ENCODE measurements at places on chromosomes 6 and 20.
A peak's percentile ranks its signal among the peaks of the same experiment; 100 is the strongest.

DNA sequence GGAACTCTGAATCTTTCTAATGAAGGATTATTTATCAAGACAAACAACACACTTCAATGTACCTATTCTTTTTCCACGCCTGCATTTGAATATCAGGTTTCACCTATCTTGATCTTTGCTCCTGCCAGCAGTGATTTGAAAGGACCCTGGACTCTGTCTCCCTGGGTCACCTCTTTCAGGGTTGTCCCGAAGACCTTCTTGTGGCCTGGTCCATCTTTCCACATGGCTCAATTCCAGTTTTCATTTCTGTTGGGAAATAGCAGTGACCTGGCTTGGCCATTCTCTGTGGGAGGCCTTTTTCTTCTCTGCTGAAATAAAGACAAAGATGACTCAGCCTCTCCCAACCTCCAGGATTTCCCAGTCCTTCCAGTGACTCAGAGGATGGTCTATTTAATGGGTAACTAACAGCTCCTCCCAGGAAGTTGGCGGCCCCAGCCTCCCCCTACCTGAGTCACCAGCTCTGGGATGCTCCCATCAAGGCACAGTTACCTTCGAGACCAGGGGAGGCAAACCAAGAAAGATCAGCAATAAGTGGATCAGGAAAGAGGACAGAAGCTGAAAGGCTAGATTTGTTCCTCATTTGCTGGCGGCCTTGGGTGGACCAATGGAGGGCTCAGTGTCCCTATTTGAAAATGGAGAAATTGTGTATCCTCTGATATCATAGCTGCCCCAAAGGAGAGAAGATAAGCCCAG is 120.2 kb upstream of the RNF24 start:
- DNase-seq, result peak; percentile 98

- peak; percentile 14 for DNase-seq
Measured at GRCh38 chr6:40903456-40903855, 135.6 kb downstream of the UNC5CL start.

GRCh38 chr6:108009894-108010293 is 51.9 kb upstream of the SEC63 start:
- no peak for DNase-seq

GRCh38 chr20:17453592-17453991 is 77.6 kb downstream of the BFSP1 start:
- no peak for DNase-seq

DNA sequence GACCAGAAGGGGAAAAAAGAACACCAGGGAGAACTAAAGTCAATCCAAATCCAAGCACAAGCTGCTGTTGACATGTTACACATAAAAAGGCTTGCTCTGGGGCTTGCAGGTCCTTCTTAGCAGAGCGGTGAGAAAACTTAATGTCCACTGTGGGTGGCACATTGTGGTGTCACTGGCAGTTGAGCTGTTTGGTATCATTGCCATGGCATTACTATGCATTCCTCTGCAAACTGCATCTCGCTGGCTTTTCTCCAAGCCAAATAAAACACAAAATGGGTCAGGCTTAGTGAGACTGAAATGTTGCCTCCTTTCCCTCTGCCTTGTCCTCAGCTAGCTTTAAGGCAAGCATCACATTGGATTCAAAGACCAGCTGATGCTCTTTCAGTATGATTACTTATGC is 40.9 kb downstream of the LY86 start:
- peak; percentile 10 for DNase-seq

GRCh38 chr6:122804962-122805485 is 16.0 kb downstream of the SMPDL3A start:
- DNase-seq, result no peak

GRCh38 chr6:138988469-138988834 is 399 bp upstream of the REPS1 start:
- no peak for DNase-seq

- no peak for DNase-seq
Measured at GRCh38 chr6:39228111-39228971, 934 bp downstream of the KCNK5 start.

- DNase-seq, result peak; percentile 88
Measured at GRCh38 chr6:161393839-161394364, 120.0 kb upstream of the AGPAT4 start.

GRCh38 chr20:40433341-40433861 is 255.6 kb downstream of the MAFB start:
- no peak for DNase-seq

DNA sequence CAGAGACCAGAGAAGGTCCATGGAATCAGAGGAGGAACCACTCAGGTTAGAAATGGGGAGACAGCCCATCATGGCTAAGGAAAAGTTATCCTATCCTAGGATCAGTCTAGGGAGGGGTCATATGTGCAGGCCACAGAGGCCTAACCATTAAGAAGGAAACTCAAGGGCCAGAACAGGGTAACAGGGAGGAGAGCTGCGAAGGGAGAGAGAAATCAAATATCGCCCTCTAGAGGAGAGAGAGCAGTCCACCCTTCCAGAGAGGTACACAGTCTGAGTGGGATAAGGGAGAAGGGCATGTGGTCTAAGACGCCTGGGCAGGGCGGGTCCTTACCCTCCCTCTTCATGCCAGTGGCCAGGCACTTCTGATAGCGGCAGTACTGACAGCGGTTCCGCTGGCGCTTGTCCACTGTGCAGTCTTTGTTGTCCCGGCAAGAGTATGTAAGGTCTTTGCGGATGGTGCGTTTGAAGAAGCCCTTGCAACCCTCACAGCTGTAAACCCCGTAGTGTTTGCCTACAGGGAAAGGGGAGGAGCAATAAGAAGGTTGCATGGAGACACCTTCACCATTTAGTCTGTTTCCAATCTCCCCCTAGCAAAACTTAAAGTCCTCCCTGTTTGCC is 2.9 kb downstream of the RXRB start:
- peak; percentile 53 for DNase-seq

DNA sequence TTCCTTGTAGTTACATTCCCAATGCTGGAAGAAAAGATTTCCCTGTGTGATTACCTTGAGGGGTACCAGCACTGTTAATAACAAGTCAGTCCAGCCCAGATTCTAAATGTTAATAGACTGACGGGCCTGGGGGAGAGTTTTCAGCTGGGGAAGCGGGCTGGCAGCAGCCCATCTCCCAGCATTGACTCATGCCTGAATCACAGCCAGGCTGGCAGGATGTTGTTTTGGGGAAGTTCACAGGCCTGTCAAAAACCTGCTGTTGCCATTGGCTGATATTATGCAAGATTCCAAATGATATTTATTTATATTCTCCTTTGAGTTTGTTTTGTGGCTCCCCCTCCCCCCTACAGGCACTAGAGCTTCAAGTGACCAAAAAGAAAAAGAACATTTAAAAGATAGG is 213.9 kb upstream of the CNR1 start:
- peak; percentile 28 for DNase-seq

- no peak for DNase-seq
Measured at GRCh38 chr6:44359973-44360372, 17.5 kb downstream of the SPATS1 start.

Data from fibroblast of skin of right quadriceps (primary cell).